ENCODE measurements at places on chromosomes 6 and 20. TPM values are rescaled to one million over a fixed set of nuclear protein-coding genes. Genes with fewer than 3 reads are reported as not detected.

- no peak for DNase-seq
These were observed 19.1 kb downstream of the SNAI1 start for GRCh38 chr20:50001784-50002311.

- DNase-seq = no peak
These were observed 132.4 kb downstream of the EYA2 start for GRCh38 chr20:47027042-47027441.

- DNase-seq = peak; percentile 77
These were observed 42.3 kb upstream of the PTPN1 start for GRCh38 chr20:50467718-50468356.

RCAN2 gene
- total RNA-seq = 7.1 TPM

GSTA2 gene
- 89.9 TPM for total RNA-seq

DNA sequence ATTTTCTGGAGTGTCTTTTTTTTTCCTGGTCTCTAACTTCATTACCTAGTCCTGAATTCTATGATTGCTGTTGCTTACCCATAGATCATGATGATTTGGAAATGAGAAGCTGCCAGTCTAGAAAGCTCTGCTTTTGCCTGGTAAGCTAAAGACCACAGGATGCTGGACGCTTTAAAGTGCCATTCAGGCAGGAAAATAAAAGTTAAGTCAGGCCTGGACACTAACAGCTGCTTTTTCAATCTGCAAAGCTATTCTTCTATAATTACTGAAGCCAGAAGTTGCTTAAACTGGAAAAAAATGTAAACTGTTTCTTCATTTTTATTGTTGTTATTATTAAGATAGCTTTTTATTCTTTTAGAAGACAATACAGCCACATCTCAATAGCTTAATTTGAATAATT, 129.8 kb upstream of the SPACA1 start:
- no peak for DNase-seq

SCUBE3 gene
- 2.0 TPM for total RNA-seq

DNA sequence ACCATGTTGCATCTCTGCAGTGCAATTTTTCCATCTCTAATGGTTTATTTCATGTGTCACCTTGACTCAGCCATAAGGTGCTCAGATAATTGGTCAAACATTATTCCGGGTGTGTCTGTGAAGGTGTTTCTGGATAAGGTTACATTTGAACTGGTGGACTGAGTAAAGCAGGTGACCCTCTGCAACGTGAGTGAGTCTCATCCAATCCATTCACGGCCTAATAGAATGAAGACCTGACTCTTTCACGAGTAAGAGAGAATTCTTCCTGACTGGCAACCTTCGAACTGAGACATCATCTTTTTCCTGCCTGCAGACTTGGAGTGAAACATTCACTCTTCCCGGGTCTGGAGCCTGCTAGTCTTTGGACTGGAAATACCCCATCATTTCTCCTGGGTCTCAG, 77.1 kb upstream of the SLC22A23 start:
- no peak for DNase-seq

DNA sequence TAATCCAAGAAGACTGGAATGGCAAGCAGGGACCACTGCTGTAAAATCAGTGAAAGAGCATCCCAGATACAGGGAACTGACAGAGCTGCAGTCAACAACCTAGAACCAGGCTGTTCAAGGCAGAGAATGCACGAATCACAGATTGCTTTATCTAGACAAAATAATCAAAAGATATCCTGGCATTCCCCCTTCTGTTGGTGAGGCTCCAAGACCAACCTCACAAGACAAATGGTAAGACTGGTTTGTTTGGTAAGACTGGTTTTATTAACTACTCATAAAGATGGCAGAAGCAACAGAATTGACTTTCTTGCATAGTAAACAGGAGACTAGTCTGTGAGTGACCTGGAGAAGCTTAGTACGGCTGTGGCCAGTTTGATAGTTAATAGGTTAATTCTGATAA, 88.8 kb upstream of the AHI1 start:
- DNase-seq = no peak

DAAM2 gene
- total RNA-seq = 64.5 TPM

GRCh38 chr20:15205028-15205427, 867.6 kb upstream of the FLRT3 start:
- DNase-seq = no peak

DNA sequence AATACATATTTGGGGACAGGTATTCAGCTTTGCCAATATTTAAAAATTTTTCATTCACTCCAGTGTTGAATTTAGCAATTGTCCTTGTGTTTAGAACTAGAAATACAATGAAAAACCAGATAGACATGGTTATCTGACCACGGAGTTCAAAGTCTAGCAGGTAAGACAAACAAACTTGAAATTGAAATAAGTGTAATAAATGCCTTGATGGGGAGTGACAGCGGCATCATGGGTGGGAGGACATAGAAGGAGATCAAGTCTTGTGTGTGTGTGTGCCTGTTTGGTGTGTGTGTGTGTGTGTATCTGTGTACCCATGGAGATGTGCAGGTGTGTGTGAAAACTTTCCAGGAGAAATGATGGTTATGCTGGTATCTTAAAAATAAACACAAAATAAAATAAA, 750.0 kb upstream of the CITED2 start:
- no peak for DNase-seq

GRCh38 chr20:62186887-62187866, 4.3 kb downstream of the MTG2 start:
- no peak for DNase-seq

LBP gene
- total RNA-seq = 0.87 TPM

DNA sequence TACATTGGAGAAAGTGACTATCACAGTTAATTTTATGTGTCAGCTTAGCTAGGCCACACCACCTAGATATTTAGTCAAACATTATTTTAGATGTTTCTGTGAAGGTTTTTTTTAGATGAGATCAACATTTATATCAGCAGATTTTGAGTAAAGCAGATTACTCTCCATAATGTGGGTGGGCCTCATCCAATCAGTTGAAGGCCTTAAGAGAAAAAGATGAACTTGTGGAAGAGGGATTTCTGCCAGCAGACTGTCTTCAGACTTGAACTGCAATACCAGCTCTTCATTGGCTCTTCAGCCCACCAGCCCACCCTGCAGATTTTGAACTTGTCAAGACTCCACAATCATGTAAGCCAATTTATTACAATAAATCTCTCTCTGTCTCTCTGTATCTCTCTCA, 25.1 kb upstream of the FBXO30 start:
- DNase-seq = no peak

DNA sequence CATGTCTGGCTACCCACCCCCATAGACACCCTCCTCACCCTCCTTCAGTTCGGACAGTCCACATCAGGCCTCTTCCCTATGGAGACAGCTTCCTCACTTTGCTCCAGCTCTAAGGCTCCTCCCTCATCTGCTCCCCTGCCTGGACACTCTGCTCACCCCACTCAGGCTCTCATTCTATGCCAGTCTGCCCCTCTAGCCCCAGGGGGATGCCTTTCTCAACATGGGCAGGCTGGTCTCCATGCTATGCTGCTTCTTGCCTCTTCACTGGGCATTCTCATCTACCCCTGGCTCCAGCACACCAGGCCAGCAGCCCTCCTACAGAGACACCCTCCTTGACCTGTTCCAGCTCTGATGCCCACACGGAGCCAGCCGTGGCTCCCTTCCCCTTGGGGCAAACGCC, at the start of gene WFDC8:
Gene WFDC8, minus strand, starts transcription at position 101 of the 400 bp plus-strand sequence. Its CDS starts 37 bp downstream, at position 64.
- no peak for DNase-seq

All from testis (tissue), 5 donors.